ENCODE measurements at places on chromosomes 4 and X.

DNA sequence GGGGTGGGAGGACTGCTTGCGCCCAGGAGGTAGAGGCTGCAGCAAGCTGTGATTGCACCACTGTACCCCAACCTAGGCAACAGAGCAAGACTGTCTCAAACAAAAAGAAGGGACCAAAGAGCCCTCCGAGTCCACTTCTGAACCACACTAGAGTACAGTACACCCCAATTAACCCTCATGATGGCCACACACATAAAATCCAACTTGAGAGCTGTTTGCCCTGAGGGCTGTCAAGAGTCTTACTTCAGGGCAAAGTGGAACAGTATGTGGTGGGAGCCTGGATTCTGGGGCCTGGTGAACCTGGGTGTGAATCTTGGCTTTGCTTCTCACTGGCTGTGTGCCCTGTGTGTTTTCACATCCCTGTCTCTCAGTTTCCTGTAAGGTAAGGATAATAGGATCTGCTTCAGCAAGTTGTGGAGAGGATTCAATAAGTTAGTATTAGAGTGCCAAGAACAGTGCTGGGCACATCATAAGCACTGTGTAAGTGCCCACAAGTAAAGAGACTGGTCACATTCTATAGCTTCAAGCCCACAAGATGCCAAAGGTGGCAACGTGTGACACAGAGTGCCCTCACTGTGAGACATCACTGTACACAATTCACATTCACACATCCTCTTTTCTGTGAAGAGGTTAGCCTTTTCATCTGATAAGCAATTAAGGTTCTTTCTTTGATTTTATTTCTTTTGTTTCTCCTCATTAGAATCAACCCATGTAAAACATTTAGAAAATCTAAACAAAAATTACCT is 52.1 kb downstream of the LEF1 start:
- DNase-seq = no peak

GRCh38 chr4:82951196-82951595 is 50.7 kb downstream of the THAP9 start:
- no peak for DNase-seq

DNA sequence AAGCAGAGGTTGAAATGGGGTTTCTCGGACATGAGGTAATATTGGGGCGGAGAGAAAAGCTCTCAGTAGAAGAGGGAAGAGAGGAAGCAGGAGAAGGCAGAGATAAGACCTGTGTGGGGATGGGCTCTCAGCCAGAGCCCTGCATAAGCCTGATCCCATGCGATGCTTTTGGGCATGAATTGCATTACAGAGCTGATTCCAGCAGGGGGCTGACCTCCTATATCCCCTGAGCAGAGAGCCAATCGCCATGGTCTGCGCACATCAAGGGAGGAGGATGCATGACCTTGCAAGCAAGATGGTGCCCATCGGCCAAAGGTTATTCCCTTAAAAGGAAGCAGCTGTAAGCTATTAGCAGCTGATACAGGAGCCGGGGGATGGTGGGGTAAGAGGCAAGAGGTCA is 7.6 kb downstream of the ANOS1 start:
- DNase-seq = no peak

- no peak for DNase-seq
Observed at GRCh38 chr4:57144466-57144865, 34.3 kb upstream of the IGFBP7 start.

GRCh38 chr4:40645586-40645985 is 15.9 kb upstream of the RBM47 start:
- no peak for DNase-seq

DNA sequence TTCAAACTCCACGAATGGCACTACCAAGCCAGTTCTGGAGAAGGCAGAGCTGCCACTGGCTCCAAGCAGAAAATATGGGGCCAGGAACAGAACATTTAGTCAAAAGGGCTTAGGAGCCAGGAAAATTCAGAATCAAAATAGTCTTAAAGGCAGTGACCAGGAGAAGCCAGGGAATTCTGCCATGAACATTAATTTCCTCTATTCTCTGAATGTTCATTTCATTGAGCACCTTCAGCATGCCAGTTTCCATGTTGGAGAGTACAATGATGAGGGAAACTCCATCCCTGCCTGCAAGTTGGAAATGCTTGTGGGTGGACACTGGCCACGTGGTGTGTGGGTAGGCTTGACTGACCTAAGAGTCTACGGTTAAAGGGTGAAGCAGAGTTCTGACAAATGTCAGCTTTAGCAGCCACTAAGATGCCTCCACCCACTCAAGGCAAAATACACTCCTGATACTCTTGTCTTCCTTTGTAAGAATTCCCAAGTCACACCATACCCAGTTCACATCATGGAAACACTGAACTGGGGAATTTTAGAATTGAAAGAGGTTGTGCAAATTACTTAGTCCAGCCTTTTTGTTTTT is 190.1 kb upstream of the C1QTNF7 start:
- DNase-seq = no peak

GRCh38 chrX:27451324-27451723 is 11.8 kb downstream of the PPP4R3C start:
- no peak for DNase-seq

DNA sequence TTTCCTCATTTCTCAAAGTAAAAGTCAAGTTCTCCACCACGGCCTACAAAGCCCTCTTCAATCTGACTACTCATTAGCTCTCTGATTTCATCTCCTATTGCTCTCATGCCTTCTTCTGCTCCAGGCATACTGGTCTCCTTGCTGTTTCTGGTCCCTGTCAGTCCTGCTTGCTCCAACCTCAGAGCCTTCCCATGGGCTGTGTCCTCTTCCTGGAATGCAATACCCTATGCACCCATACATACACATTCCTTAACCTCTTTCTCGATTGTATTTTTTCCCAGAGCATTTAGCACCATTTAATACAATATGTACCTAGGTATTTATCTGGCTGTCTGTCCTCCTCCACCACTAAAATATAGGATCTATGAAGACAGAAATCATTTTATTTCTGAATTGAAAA is 385.2 kb downstream of the GASK1B start:
- DNase-seq = no peak

Measured in T-helper 17 cell (primary cell).